NB4 (cell line): ENCODE measurements at places on chromosomes 5 and 9.

DNA sequence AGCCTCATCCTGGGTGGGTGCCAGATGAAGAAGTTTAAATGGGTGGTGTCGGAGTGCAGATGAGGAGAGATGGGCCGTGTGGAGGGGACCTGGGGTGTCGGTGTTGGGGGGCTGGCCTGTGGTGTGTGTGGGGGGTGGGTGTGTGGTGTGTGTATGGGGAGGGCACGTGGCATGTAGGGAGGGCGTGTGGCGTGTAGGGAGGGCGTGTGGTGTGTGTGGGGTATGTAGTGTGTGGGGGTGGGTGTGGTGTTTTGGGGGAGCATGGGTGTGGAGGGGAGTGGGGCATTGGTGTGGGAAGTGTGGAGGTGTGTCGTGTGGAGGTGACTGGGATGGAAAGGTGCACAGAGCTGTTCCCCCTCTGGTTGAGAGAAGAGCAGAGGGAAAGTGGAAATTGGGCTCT is 34.5 kb downstream of the SLC46A2 start:
- no peak for DNase-seq

- DNase-seq: no peak
These were observed 9.2 kb upstream of the IL7R start for GRCh38 chr5:35847491-35847890.

DNA sequence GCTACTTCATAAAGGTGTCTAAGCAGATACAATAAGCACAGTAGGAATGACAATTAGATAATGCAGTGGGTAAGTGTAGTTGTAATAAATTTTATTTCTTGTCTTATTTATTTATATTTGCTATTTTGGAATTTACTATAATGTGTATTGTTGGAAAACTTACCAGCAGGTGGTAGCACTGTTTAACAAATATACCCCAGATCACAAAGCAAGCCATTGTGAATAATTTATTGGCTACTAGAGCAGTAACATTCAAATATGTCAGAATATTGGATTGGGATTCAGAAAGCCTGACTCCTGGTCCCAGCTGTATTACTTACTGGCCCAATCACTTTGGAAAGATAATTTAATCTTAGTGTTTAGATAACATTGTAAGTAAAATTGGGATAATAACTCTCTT is 78.0 kb downstream of the ISOC1 start:
- DNase-seq: no peak

GRCh38 chr5:43609752-43610151 is 6.8 kb downstream of the NNT start:
- DNase-seq: peak; percentile 36

- DNase-seq: no peak
These were observed 16.2 kb upstream of the KIF2A start for GRCh38 chr5:62289813-62290212.

DNA sequence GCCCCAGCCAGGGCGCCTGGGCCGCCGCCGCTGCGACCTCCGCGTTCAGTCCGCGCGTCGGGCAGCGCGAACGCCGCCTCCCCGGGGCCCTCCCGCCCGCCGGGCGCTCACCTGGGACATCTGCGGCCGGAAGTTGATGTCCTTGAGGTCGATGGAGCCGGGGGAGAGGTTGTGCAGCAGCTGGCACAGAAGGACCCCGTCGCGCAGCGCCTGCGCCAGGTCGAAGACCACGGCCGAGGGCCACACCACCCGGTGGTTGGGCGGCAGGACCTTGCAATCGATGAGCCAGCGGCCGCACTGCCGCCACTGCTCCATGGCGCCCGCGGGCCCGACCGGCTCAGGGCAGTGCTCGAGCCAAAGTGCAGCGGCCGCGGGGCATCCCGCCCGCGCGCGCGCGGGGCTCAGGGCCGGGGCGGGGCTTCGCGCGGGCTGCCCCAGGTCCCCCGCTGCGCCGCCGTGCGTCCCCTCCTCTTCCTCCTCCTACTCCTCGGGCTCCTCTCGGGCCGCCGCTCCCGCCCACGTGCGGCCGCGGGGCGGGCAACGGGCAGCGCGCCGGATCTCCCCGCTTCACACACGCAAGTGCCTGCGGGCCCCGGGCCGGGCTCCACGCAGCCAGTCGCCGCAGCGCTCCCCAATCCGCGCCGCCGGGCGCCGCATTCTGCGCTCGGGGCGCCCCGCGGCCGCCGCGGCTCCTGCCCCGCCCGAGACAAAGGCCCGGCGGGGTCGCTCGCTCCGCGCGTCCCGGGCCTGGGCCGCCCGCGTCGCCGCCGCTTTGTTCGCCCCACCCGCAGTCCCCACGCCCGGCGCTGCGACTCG is at the start of gene VAV2:
Gene VAV2, minus strand, starts transcription at position 361 of the 816 bp plus-strand sequence. Its CDS starts 46 bp downstream, at position 315.
- peak; percentile 62 for DNase-seq

- peak; percentile 74 for DNase-seq
These were observed 8.3 kb upstream of the ENC1 start for GRCh38 chr5:74648835-74649293.

DNA sequence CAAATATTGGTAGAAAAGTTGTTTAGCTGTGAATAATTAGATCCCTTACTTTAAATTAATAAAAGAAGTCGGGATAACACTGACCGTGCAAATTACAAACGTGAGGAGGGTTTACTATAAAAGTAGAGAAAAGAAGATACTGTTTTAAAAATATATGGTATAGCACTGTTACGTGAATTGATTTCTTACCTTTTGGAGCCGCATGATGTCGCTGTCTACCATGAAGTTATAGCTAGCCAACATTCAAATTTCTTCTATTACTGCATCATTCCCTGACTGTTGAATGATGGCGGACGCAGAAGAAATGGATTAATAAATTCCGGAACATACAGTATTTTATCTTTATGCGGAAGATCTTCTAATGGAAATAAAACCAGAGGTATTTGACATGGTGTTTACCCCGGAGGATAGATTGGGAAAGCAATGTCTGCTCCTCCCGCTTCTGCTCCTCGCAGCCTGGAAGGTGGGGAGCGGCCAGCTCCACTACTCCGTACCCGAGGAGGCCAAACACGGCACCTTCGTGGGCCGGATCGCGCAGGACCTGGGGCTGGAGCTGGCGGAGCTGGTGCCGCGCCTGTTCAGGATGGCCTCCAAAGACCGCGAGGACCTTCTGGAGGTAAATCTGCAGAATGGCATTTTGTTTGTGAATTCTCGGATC is at the start of gene PCDHA6:
Gene PCDHA6, plus strand, starts transcription at position 257 of the 658 bp plus-strand sequence. Its CDS starts 132 bp downstream, at position 389.
- no peak for DNase-seq

DNA sequence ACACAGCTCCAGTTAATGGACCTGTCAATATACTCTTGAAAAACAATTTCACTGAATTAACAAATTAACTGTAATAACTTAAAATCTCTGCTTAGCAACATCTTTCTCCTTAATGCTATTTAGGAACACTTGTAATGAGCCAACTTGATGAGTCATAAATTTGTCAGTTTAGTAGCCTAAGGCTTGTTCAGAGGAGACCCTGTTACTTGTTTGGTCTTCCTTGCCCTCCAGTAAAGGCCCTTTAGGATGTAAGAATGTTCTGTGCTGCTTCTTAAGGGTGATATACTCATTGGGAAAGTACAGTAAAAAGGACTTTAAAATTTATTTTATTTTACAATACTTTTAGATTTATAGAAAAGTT is 11.4 kb upstream of the MATR3 start:
- no peak for DNase-seq

- DNase-seq: no peak
These were observed 85.4 kb downstream of the HSD17B4 start for GRCh38 chr5:119537704-119538103.

- no peak for DNase-seq
These were observed 161.1 kb downstream of the C5orf15 start for GRCh38 chr5:133807348-133807747.
